SJCRH30 (cell line): ENCODE measurements at places on chromosomes 3 and 15. TPM values are rescaled to one million over a fixed set of nuclear protein-coding genes. Genes with fewer than 3 reads are reported as not detected.
A peak's percentile ranks its signal among the peaks of the same experiment; 100 is the strongest.

The C3orf85 gene
- not detected in 2 replicates for total RNA-seq

The SLC22A14 gene
- total RNA-seq, result not detected in 2 replicates

The GHSR gene
- 1.0 and 1.3 TPM in 2 replicates for total RNA-seq

The TAGLN3 gene
- 19.1 and 19.8 TPM in 2 replicates for total RNA-seq

The ELL3 gene
- not detected in 2 replicates for total RNA-seq

The DZIP3 gene
- total RNA-seq, result 42.8 and 46.7 TPM in 2 replicates

The ACP3 gene
- not detected in 2 replicates for total RNA-seq

The GPR87 gene
- total RNA-seq, result not detected in 2 replicates

DNA sequence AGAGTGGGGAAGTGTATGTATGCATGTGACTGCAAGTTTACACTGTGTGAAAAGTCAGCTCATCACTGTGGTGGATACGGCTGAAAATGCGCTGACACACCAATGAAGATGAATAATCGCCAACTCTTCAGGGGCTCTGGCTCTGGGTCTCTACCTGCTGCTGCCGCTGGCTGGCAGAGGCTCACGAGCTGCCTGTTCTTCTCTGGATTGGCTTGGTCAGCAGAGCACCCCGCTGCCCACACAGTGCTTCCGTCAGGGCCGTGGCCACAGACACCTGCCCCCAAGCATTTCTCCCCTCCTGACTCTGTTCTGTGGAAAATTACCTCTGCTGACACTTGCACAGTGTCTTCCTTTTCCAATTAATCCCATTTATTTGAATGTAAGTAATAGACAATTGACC is 215.5 kb downstream of the GAP43 start:
- no peaks in the 10 kb centered on the region for H3K27me3 ChIP-seq
- H3K27ac ChIP-seq, result no peak overlapping the region
- no peaks in the 10 kb centered on the region for H3K4me1 ChIP-seq
- no peaks in the 10 kb centered on the region for H3K36me3 ChIP-seq
- no peak for DNase-seq

- H3K4me1 ChIP-seq, result no peaks in the 10 kb centered on the region; the same call in 1 of the 2 replicates
- no peak overlapping the region for H3K4me3 ChIP-seq
- no peak for DNase-seq
- H3K27me3 ChIP-seq, result peaks cover 4% of the 10 kb centered on the region; the same call in 1 of the 2 replicates
- no peaks in the 10 kb centered on the region for H3K36me3 ChIP-seq
Observed at GRCh38 chr15:79167776-79168175, 77.2 kb upstream of the RASGRF1 start.

GRCh38 chr15:91521996-91522395 is 331.5 kb upstream of the SLCO3A1 start:
- no peaks in the 10 kb centered on the region for H3K4me1 ChIP-seq
- DNase-seq, result no peak
- no peak overlapping the region for H3K4me3 ChIP-seq
- peaks cover 5% of the 10 kb centered on the region; the same call in 1 of the 2 replicates for H3K27me3 ChIP-seq

DNA sequence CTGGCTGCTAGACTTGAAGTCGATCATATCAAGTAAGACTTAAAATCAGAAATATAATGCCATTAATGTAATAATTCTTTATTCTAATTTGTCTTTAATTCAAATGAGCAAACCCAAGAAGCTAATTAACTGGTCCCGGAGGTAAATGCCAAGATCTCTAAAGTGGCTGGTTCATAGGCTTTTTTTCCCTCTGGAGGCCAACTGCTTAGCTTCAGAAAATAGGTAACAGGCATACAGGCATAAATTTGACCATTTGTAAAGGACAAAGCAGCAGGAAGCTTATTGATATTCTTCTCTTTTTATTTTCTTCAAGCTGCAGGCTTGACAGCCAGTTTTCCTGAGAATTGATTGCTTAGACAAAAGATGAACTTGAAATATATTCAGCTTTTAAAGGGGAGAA is 158.6 kb upstream of the RAP2B start:
- no peak for DNase-seq
- no peak overlapping the region for H3K27ac ChIP-seq
- H3K4me3 ChIP-seq, result no peak overlapping the region
- no peaks in the 10 kb centered on the region for H3K27me3 ChIP-seq
- no peaks in the 10 kb centered on the region for H3K36me3 ChIP-seq

DNA sequence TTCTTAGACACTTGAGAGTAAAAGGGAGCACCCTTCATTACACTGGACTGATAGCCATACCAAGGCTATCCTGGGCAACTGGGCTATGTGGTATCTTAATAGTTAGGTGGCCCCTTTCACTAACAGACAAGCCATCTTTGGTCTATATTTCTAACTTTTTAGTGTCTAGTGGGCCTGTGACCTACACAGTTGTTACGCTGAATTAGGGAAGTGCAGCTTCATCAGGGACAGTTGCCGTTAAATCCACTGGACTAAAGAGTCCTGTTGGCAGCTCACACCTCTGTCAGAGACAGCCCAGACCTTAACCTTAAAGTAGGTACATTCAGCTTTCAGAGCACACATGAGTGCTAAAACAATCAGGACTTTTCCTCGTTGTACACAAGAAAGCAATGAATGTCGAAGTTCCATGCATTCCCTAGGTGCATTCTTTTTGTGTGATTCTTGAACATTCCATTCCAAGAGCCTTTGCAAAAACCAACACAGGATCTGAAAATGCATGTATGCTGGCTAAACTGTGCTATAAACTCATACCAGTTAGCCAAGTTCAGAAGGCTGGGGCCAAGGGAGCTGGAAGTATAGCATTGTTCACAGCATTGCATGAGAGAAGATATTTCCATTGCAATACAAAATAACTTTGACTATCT is 230.2 kb upstream of the EIF1B start:
- DNase-seq, result no peak
- H3K4me1 ChIP-seq, result no peaks in the 10 kb centered on the region
- H3K27ac ChIP-seq, result no peak overlapping the region
- H3K36me3 ChIP-seq, result no peaks in the 10 kb centered on the region

DNA sequence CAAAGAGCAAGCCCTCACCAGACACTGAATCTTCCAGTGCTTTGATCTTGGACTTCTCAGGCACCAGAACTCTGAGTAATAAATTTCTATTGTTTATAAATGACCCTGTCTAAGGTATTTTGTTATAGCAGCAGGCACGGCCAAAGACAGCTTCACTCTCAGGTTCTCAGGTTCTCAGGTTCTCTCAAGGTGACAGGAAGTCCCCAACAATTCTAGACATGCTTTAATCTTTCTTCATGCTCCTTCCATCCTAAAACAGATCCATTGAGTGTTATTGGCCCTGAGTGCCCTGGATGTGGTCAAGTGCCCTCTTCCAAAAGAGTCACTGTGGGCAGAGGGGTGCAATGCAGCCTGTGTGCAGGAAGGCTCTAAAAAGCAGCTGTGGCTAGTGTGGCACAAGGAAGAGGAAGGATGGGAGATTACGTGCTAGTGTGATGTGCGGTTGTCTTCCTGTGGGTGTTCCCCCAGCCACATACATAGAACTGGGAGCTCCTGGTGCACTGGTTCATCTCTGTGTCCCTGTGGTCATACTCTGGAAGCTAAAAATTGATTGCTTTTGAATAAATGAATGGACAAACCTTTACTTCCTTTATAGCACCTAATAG is 11.0 kb upstream of the RAB7A start:
- H3K27ac ChIP-seq, result no peak overlapping the region
- DNase-seq, result no peak
- H3K27me3 ChIP-seq, result no peaks in the 10 kb centered on the region
- H3K36me3 ChIP-seq, result no peaks in the 10 kb centered on the region

DNA sequence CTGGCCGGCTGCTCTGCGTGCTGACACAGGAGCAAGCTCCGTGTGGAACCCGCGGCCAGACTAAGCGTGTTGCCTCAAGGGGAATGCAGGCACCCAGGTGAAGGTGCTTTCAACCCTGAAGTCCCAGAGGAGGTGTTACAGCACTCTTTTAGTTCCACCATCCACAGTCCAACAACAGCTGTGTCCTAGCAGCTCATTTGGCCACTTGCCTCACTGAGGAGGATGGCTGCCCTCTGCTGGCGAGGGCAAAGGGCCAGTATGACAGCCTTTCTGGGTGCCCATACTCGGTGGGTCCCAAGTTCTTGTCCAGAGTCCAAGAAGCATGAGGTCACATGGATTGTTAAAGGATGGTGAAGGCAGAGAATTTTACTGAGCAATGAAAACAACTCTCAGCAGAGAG is 87.8 kb downstream of the C3orf85 start:
- no peak overlapping the region for H3K4me3 ChIP-seq
- H3K36me3 ChIP-seq, result no peaks in the 10 kb centered on the region
- H3K27ac ChIP-seq, result no peak overlapping the region

DNA sequence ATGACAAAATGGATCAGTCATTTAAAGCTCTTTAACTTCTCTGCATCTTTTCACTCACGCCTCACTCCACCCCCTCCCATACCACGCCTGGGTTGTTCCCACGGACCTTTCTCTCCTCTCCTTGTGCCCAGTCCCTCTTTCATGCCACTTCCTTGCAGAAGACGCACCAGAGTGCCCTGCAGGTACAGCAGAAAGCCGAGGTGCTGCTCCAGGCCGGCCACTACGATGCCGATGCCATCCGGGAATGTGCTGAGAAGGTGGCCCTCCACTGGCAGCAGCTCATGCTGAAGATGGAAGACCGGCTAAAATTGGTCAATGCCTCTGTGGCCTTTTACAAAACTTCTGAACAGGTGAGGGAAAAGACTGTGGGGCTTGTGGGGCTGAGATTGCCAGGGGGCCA is 296.1 kb upstream of the UMPS start:
- no peak overlapping the region for H3K27ac ChIP-seq
- DNase-seq, result no peak
- no peak overlapping the region for H3K4me3 ChIP-seq
- H3K27me3 ChIP-seq, result no peaks in the 10 kb centered on the region
- peaks cover 11% of the 10 kb centered on the region for H3K4me1 ChIP-seq

DNA sequence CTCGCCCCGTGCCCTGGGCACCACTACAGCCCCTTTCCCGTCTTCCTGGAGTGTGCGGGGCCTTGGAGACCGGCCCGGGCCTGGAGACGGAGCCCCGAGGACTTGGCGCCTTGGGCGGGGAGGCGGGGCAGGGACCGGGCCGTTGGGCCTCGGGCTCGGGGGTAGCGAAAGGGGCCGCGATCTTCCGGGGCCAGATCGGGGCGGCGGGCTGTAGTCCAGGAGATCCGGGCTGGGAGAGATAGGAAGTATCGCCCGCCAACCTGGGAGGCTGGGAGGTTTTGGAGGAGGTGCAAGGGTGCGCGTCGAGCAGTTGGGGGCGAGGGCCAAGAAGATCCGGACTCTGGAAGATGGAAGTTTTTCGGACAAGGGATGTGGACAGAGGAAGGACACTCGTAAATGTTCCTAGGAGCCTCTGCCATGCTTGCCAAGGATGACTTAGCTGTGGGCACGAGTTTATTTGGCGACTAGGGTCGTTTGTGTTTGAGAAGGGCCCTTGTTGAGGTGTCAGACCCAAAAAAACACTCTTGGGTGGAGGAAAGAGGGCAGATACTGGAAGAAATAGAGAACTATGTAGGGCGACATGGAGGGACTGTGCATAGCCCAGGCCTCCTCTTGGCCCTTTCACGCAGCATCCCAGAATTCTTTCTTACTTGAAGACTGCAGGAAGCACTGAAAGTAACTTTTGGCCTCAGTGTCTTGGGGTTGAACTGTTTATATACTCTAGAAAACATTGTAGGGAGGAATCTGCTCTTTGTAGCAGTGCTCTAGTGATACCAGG is 712 bp downstream of the RTF1 start:
- H3K27ac ChIP-seq, result peak overlapping the region; percentile 63
- H3K27me3 ChIP-seq, result no peaks in the 10 kb centered on the region
- peak overlapping the region; percentile 95 for H3K4me3 ChIP-seq
- no peaks in the 10 kb centered on the region for H3K36me3 ChIP-seq

DNA sequence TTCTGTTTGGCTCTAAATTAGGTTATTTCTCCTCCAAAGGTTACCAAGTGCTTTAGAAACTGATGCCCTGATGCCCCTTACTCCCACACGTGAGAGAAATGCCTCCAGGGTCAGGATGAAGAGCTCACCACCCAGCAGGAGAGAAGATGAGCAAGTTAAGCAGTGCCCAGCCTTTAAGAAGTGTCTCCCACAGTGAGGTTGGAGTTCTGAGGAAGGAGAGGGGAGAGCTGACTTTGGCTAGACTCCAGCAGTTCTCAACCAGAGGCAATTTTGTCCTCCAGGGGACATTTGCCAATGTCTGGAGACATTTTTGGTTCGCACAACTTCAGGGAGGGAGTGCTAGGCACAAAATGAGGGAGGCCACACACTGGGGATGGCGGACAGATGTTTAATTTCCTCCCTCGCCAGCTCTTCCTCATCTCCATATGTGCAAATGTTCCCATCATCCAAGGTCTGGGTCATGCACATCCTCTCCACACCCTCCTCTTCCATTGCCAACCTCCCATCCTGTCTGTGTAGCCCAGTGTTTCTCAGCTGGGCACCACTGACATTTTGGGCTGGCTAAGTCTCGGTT is 50.6 kb upstream of the SLC7A14 start:
- no peak overlapping the region for H3K4me3 ChIP-seq
- H3K4me1 ChIP-seq, result no peaks in the 10 kb centered on the region
- H3K36me3 ChIP-seq, result no peaks in the 10 kb centered on the region
- H3K27me3 ChIP-seq, result no peaks in the 10 kb centered on the region
- H3K27ac ChIP-seq, result no peak overlapping the region
- no peak for DNase-seq

GRCh38 chr3:111820651-111821050 is 38.4 kb upstream of the PHLDB2 start:
- no peak overlapping the region for H3K27ac ChIP-seq
- no peaks in the 10 kb centered on the region for H3K27me3 ChIP-seq
- H3K36me3 ChIP-seq, result 0 out of 2 replicates have a peak, but pooled peaks cover 3% of the 10 kb centered on the region

DNA sequence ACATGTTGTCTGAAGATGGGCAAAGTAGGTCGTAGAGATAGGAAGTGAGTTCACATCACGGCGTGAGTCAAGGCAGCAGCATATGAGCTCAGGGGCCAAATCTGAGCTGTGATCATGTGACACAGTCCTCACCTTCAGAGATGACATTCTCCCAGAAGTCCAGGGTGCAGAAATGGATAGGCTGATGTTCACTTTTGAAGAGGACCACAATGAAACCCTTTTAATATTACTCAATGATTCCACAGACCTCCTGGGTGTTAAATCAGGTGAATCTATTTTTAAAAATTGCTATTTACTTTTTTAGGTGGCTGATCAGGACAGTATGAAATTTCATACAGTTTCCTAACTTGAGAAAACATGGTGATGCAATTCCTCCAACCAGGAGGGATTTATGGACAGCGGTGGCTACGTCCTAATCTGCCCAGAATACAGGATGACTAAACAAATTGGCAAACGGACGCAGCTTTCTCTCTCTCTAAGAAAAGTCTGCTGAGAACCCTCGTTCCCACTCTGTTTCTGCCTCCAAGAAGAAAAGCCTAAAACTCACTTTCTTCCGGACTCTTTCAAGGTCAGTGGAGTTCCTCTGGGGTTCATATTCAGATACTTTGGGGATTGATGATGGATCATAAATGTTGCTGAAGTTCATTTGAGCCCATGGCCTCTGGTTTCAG is 34.4 kb downstream of the B3GNT5 start:
- H3K4me1 ChIP-seq, result peaks cover 32% of the 10 kb centered on the region
- no peak for DNase-seq
- H3K27me3 ChIP-seq, result no peaks in the 10 kb centered on the region
- H3K36me3 ChIP-seq, result no peaks in the 10 kb centered on the region
- H3K27ac ChIP-seq, result no peak overlapping the region

- peak within 1 kb of the TSS; percentile 99 for H3K4me3 ChIP-seq
- peak within 1 kb of the TSS; percentile 80 for H3K27ac ChIP-seq
- no peaks in the 10 kb centered on the region for H3K27me3 ChIP-seq
- peaks cover 3% of the 10 kb centered on the region; the same call in 1 of the 2 replicates for H3K4me1 ChIP-seq
Observed at GRCh38 chr3:132659365-132660051, at the start of gene ACAD11. TSS of gene ACAD11 (minus strand) at chr3:132659809. CDS start at chr3:132659751, 58 bp downstream.
